ENCODE measurements at places on chromosomes 3 and 15.

DNA sequence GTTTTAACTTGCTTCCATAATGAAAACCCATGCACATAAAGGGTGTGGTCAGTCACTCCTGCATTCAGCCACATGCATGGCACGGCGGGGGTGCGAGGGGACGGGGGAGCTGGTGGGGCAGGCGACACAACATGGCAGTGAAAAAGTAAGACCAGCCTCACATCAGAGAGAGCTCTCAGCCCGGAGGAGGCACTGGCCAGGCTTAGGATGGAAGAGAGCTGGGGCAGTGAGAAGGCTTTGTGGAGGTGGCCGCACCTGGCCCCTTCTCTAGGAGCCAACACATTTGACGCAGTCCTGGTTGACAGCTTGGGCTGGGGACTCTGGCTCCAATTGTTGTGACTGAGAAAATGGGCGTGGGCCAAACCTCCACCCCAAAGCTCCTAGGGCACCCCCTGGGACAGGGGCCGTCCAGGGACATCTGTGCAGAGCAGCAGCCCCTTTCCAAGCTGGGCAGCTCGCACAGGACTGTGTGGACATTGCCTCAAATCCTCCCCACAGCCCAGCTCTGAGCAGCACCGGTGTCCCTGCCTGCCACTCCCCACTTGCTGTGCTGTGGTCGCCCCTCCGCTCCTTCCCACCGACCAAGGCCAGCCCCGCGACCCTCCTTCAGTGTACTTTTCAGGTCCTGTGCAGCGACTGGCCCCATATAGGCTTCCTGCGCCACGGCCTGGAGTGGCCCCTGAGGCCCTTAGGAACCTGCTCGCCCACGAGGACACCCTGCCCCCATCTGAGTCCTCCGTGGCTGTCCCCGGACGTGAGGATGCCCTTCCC lies 126.0 kb upstream of the IQSEC1 start:
- DNase-seq: no peak

GRCh38 chr3:140794507-140794906 lies 116.6 kb downstream of the TRIM42 start:
- DNase-seq: peak; percentile 63

- peak; percentile 75 for DNase-seq
These were observed at the start of gene GRM2 for GRCh38 chr3:51706788-51707731. Gene GRM2, plus strand, starts transcription at chr3:51707068. Its CDS starts 1,916 bp downstream, at chr3:51708984.

GRCh38 chr15:69668963-69669362 lies 216.3 kb downstream of the RPLP1 start:
- no peak for DNase-seq

GRCh38 chr3:61239871-61240270 lies 11.4 kb downstream of the FHIT start:
- DNase-seq: no peak

DNA sequence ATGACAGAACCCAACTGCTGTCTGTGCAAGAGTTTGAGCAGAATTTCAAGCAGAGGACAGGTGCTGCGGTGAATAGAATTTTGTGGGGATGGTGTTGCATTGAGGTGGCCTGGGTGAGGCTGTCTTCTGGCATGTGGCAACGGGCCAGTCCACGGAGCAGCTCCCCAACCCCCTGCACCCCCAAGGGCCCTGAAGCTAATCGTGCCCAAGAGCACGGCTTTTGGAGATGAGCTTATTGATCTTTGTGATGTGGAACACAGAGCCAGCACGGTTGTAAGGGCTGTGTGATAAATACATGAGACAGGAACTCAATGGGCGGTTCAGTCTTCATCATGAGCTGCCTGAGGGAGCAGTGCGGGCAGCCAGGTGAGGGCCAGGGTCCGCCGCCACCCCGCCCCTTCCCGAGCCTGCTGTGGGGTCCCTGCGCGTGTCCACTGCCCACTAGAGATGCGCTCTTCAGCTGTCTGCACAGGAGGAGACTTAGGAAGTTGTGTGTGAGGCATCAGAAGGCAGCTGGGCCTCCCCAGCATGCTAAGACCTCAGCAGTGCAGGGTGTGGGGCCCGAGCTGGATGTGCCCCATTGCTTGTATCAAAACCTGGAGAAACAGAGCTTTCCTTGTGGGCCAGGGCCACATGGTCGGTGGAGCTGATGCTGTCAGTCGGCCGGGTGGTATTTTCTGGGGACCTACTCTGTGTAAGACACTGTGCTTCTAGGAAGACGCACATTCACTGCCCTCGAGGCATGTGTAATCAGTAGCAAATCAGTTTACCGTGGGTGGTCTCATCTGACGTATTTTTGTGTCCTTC lies 90.5 kb downstream of the CHRNA7 start:
- no peak for DNase-seq

DNA sequence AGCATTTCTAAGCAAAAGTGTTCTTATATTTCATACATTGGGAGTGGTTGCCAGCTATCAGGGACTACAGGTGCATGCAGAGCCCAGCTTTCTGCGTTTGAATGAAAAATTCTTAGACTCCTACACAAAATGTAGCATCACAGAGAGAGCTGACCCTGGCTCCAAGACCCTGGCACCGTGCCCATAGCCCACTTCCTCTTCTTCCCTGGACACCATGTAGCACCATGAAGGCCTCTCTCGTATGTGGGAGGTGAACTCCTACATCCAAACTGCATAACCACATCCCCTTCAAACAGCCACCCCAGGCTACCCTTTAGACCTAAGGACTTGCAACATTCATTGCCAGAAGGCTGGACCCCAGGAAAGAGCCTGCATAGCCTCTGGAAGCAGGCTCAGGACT lies 35.8 kb upstream of the ATOSA start:
- DNase-seq: no peak

GRCh38 chr3:56839784-56840715 lies 38.3 kb upstream of the ARHGEF3 start:
- DNase-seq: no peak

GRCh38 chr3:45666757-45667431 lies 22.3 kb upstream of the SACM1L start:
- DNase-seq: no peak

DNA sequence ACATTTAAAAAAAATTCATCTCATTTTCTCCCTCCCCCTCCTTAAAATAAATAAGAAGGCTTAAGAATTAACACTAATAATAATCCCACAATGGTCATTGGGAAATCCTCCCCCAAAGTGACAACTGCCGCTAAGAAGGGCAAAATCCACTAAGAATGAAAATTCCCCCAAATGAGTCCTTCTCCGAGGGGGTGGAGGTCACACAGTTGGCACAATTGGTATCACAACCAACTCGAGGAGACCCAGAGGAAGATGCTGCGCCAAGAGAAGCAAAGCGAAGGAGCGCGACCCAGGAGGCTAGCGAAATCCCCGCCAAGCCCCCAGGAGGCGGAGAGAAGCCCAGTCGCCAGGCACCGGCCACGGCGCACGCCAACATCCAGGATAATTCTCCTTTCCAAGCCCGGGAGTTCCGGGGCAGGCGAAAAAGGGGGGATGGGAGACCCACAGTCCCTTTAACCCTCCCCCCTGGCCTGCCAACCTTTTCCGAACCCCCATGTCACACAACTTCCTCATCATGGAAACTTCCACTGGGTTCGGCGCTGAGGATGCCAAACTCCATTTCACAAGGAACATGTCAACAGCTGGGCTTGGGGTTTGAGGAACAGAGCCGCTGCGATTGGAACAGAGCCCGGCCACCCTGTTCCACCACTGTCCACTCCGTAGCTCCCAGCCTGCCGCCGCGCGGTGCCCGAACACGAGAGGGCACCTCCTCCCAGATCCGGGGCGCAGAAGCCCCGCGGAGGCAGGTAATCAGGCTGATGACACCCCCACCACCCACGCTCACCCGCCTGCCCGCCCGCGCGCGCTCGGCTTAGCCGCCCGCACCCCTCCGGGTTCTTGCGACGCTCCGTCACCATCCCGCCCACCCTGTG lies 668 bp downstream of the THRB start:
- DNase-seq: peak; percentile 14

- DNase-seq: no peak
These were observed 164.8 kb downstream of the ERC2 start for GRCh38 chr3:56303487-56303886.

Data from NCI-H146 (cell line).